Fibroblast of skin of left quadriceps (primary cell): ENCODE measurements at places on chromosomes 12 and 14.

DNA sequence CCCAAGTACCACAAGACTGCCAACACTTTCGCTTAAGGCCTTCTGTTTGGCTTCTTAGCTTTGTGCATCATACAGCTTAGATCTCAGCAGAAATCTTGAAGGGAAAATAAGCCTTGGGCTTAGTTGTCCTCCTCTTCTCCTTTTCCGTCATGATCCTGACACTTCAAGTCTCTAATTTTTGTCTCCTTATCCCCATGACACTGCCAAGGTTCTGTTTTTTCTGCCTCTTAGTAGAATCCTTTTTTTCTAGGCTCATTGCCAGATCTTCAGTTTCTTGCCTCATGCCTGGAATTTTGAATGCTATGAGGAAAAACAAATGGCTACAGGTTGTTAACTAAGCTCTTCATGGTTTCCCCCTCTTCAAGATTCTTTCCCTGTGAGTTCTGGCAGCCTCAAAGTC lies 450.4 kb downstream of the LRFN5 start:
- DNase-seq, result peak; percentile 11

- peak; percentile 60 for DNase-seq
These were observed 11.5 kb upstream of the KRT80 start for GRCh38 chr12:52203079-52203921.

DNA sequence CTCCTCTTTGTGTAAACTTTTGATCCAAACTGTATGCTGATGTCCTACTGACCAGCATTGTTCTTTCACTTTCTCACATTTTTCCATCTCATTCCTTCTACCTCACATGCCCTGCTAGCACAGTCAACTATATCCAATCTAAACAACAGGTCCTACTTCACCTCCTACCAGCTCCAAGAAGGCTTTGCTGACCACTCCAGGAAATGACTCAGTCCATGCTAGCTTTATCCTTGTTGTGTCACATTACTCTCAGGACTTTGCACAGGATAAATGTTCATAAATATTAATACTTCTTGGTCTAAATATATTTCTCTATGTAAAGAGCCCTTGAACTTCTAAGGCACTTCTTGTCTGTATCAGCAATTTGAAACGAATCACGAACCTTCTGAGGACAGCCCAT lies 64.9 kb upstream of the PCED1B start:
- DNase-seq, result no peak

DNA sequence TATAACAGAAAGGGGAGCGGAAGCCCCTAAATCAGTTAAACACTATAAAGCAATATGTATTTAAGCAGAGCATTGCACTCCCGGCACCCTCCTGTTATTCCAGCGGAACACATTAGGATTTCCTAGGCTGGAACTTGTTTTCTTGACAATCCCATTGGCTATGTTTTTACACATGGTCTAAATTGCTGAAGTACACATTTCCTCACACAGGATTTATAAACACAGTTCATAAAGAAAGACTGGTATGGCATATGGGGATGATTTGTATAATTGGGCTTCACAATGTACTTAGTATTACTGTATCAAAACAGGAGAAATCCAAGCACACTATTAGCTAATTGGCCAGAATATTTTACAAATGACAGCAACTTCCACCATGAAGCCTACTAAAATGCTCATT lies 23.3 kb downstream of the PAX9 start:
- no peak for DNase-seq

GRCh38 chr12:32612658-32613614 lies 66.2 kb upstream of the DNM1L start:
- no peak for DNase-seq

GRCh38 chr12:45305907-45306306 lies 90.0 kb downstream of the ANO6 start:
- DNase-seq, result no peak

DNA sequence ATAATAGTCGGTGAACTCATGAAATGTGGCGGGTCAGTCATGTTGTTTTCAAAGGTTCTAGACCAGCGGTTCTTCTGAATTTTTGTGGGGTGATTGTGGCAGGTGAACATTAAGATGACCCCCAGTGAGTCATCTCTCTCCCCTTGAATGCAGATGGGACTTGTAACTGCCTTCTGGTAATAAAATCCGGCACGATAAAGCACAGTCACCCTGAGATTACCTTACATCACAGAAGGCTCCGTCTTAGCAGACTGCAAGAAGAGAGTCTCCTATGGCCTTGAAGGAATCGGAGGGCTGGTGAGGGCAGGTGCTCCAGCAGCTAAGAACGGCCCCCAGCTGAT lies 189.6 kb downstream of the FOXN3 start:
- no peak for DNase-seq

- DNase-seq, result no peak
These were observed 15.0 kb upstream of the ORAI1 start for GRCh38 chr12:121611306-121611705.

DNA sequence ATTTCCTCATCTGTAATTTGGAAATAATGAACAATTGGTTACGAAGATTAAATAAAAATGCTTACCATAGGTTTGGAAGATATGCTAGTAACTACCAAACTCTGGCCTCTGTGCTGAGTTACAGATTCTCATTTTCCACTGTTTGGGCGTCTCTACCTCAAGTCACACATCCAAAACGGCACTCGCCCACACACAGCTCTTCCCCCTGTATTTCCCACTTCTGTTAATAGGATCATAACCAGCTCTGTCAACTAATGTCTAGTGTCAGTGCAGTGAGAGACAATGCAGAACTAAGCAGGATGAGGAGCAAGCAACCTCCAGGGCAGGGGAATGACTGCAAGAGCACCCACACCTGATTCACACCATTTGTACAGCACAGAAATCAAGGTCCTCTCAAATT lies 10.9 kb upstream of the SYCP3 start:
- no peak for DNase-seq

- DNase-seq, result no peak
These were observed 86.9 kb downstream of the BCAT1 start for GRCh38 chr12:24861766-24862540.

GRCh38 chr12:3147260-3147659 lies 70.1 kb downstream of the TSPAN9 start:
- DNase-seq, result no peak

GRCh38 chr12:45638386-45638785 lies 91.1 kb upstream of the ARID2 start:
- DNase-seq, result no peak

GRCh38 chr12:42857106-42857505 lies 267.6 kb upstream of the PRICKLE1 start:
- no peak for DNase-seq

GRCh38 chr12:98595243-98595988 lies 1.9 kb downstream of the SLC25A3 start:
- DNase-seq, result peak; percentile 65

DNA sequence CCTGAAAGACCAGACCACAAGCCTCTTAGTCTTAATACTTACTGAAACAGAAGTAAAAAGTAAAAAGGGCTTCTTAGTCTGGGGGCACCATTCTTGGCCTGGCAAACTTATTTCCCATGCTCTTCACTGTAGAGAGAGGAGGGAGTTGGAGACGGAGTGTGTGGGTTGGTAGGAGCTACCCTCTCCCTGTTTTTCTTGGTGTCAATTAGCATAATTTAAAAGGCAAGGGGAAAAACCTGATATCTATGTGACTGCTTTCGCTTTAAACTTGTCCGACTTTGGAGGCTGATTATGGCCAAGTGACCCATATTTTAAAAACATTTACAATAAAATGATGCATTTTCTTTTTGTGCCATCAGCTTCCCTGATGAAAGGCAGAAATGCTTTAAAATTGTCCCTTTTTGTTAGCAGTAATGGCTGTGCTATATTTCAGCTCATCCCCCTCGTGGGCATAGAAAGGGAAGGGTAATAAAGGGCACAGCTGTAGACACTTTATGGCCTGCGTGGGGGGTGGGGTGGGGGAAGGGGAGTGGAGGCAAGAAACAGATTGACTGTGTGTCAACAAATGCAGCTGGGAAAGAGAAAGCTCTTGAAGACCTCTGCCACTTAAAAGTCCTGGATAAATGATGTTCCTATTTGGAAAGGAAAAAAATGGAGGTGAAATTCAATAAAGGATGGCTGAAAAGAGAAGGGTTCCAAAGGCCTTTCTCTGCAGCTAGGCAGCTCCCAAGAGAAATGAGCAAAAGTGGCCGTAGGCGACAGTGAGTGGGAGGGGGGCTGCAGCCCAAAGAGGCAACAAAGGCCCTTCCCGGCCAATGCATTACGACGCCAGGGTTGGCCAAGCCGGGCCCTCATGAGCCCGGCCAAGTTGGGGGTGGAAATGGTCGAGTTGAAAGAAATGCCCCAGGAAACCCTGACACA lies 57.5 kb upstream of the TMEM263 start:
- no peak for DNase-seq

- no peak for DNase-seq
These were observed 43.9 kb upstream of the RNASE1 start for GRCh38 chr14:20846560-20846959.

DNA sequence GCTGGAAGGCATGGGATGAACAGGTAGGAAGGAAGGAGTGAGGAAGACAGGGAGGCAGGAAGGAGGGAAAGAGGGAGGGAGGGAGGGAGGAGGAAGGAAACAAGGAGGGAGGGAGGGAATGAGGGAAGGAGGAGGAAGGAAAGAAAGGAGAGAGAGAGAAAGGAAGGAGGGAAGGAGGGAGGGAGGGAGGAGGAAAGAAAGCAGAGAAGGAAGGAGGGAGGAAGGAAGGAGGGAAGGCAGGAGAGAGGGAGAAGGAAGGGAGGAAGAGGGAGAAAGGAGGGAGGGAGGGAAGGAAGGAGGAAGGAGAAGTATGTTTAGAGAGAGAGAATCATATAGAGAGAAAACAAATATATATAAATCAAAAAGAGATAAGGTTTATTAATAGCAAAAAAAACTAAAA lies 175.9 kb upstream of the FOXN3 start:
- DNase-seq, result no peak

- DNase-seq, result no peak
These were observed 53.6 kb upstream of the SRSF5 start for GRCh38 chr14:69713209-69713781.

DNA sequence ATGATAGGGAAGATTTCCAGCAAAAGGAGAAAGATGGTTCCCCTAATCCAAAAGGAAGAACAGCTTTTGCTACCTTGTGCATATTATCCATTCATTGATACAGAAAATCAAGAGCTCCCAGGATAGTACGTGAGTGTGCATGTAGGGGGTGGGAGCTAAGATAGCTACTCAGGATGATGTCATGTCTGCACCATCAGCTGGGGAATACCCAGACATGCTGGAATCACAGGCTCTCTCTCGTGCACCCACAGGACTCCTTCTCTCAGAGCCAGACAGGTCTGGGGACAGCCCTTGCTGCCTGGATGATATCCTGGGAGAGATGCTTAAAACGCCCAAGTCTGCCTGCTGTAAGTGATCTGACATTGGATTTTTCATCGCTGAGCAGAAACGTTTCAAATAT lies 38.9 kb downstream of the FOXN3 start:
- DNase-seq, result no peak

DNA sequence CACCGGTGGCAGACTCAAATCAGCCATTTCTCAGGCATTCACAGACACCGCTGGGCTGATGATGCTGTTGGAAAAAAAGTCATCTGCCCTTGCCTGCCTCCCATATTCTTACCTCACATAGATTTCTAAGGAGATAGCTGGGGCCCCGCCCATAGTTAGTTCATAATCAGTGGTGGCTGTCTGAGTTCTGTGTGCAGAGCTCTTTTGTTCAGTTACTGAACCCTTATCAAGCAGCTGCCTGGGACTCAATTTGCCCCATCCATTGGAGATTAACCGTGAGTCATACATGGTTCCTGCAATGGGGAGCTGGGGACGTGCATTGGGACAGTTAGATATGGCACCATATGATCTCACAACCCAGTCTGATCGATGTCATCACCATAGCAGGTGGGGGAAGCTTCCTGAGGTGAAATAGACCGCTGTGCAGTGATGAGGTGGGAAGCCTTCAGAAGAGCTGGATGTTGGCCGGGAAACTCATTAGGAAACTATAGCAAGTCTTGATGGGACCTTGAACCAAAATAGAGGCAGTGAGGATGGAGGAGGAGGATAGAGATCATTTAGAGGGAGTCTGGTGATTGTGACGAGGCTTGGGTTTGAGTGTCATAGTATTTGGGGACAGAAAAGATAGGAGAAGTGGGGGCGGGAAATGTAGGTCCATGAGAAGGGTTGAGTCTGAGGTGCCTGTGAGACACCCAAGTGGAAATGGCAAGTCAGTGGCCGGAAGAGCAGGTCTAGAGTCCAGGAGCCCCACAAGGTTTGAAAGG lies 147.8 kb downstream of the GCH1 start:
- DNase-seq, result no peak

DNA sequence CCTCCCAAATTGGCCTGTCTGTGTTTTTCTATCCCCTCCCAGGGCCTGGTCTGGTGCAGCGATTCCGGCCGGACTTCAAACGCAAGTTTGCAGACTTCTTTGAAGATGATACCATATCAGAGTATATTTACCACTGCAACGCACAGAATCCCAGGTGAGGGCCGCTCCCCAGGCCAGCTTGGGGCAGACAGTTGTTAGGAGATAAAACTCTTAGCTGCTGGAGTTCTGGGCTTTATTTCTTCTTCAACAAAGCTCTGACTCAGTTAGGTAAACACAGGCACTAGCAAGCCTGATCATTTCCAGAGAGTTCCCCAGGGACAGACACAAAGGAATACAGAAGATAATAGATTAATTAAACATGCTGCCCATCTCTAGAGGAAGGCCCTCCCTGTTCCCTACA lies 8.3 kb downstream of the ABHD4 start:
- DNase-seq, result no peak

DNA sequence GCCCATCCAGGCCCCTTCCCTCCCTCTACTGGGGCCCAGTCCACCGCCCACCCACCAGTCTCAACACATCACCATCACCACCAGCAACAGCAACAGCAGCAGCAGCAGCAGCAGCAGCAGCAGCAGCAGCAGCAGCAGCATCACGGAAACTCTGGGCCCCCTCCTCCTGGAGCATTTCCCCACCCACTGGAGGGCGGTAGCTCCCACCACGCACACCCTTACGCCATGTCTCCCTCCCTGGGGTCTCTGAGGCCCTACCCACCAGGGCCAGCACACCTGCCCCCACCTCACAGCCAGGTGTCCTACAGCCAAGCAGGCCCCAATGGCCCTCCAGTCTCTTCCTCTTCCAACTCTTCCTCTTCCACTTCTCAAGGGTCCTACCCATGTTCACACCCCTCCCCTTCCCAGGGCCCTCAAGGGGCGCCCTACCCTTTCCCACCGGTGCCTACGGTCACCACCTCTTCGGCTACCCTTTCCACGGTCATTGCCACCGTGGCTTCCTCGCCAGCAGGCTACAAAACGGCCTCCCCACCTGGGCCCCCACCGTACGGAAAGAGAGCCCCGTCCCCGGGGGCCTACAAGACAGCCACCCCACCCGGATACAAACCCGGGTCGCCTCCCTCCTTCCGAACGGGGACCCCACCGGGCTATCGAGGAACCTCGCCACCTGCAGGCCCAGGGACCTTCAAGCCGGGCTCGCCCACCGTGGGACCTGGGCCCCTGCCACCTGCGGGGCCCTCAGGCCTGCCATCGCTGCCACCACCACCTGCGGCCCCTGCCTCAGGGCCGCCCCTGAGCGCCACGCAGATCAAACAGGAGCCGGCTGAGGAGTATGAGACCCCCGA lies 6.8 kb upstream of the RNU7-1 start:
- DNase-seq, result no peak

DNA sequence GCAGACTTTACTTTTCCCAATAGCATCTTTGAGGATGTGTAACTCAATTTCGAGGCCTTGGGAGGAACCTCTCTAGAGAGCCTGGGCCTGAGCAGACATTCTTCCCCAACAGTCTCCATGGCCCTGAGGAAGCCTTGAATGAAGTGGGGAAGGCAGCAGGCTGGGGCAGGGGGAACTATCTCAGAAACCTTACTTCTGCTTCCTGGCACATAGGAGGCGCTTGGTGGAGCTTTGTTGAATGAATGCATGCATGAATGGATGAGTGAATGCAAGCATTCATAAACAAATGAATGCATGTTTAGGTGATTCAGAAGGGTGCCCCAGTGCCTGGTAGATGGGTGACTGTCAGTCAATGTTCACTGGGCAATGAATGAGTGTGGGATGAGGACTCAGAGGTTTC lies 58.3 kb downstream of the GALNT16 start:
- no peak for DNase-seq
